ENCODE measurements at places on chromosomes 5 and 9.

- no peak for DNase-seq
Measured at GRCh38 chr5:66880401-66880800, 284.2 kb downstream of the MAST4 start.

- DNase-seq, result no peak
Measured at GRCh38 chr5:172800088-172800551, 29.1 kb upstream of the DUSP1 start.

GRCh38 chr5:568061-568781 is 43.9 kb upstream of the CEP72 start:
- DNase-seq, result no peak

DNA sequence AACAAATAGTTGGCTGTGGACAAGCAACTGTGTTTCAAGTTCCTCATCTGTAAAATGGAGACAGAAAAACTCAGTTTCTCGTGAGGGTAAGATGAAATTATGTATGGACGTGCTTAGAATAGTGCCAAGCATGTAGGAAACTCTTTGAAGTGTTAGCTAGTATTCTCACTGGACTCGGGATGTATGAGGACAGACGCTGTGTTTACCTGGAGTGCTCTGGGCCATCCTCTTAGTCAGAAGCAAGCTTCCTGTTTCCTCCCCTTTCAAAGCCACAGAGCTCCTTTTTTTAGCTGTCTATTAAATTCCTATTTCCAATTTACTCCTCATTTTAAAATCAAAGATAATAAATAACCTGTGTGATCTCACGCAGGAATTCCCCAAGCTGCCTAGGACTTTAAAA is 23.8 kb upstream of the IQGAP2 start:
- DNase-seq, result no peak

DNA sequence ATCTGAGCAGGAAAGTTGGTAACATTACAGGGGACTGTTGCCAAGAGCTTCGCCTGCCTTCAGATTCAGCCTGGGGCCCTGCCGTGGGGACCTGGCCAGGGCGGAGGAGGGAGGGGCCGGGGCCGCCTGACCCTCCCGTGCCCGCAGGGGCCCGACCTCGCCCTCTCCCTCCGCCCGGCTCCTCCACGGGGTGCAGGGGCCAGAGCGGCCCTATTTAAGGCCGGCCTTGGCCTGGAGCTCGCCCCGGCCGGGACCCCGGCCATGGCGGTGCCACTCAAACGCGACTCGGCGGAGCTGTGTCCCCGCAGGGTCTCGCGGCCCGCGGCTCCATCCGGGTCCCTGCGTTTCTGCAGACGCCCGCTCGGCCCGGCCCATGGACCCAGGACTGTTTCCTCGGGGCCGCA is 757 bp downstream of the TMEM250 start:
- DNase-seq, result no peak

DNA sequence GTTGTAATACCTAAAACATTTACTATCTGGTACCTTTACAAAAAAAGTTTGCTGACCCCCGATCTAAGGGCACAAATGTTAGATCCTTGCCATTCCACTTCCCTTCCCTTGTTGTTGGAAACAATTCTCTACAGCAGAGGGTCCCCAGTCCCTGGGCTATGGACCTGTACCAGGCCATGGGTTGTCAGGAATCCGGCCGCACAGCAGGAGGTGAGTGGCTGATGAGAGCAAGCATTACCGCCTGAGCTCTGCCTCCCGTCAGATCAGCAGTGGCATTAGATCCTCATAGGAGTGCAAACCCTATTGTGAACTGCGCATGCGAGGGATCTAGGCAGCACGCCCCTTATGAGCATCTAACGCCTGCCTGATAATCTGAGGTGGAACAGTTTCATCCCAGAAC is 248.5 kb downstream of the AP3B1 start:
- DNase-seq, result no peak

DNA sequence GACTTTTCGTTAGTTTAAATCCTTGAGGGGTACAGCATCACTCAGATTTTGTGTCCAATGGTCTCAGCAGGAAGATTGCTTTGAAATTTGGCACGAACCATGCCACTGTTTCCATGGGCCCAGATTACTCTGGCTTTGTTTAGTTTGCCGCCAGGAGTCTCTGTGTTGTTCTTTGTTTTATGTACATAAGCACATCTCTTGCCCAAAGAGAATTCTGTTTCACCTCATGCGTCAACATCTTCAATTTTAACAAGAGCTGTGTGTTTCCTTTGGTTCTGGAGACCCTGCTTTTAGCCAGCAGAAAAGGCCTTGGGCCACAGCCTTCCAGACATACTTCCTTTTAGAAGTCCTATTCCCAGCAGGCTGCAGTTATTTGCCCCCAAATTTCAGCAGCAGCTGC is 62.4 kb downstream of the TNPO1 start:
- no peak for DNase-seq

DNA sequence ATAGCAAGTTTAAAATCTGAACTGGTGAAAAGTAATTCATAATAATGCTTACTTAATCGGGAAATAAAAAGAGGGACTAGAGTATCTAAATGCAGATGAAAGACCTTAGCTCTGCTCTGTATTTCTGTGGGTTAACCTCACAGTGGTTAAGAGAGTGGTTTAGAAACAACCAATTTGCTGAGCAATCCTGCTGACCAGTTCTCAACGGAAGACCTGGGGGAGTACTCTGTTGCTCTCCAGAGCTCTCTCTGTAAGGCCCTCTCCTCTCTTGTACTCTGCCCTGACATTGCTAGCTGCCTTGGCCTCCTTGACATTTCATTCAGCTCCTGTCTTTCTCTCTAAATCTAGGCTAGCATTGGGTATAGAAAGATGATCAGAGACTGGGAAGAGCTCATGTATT is 1186.6 kb upstream of the SEMA6A start:
- DNase-seq, result no peak

- DNase-seq, result no peak
Measured at GRCh38 chr5:141513627-141514329, 24.9 kb downstream of the PCDHGC5 start.

DNA sequence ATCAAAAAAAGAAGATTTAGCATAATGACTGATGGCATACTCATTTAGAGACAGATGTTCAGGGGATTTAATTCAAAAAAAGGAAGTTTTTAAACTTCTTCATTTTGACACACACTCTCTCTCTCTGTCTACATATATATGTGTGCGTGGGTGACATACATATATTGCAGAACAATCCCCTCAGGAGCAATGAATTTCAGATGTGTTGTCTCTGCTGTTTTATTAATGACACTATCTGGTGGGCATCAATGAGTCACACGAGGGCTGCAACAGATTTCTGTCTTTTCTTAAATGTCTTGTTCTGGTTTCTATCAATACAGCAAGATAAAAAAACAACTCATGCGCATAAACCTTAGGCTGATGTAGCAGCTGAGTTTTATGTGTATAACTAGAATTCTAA is 123.5 kb upstream of the SLCO6A1 start:
- no peak for DNase-seq

DNA sequence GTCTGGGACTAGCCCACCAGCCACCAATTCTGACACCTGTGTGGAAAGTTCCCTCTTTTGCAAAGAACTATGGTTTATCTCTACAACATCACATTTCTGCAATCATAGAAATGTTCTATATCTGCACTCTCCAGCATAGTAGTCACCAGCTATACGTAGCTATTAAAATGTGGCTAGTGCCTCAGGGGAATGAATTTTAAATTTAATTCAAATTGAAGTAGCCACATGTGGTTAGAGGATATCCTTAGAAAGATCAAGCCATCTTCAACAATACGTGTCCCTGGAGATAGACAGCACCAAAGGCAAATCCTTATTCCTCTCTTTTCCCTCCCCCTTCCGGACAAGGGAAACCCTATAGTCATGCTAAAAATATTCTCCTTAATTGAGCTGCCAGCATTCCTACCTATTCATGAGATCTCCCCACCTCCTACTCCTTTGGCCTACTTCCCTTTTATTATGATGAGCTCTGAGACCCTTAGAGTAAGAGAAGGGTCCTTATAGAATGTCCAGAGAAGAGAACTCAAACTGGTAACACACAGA is 11.1 kb downstream of the LCP2 start:
- DNase-seq, result no peak

- DNase-seq, result no peak
Measured at GRCh38 chr5:36934740-36935356, 58.3 kb downstream of the NIPBL start.

- no peak for DNase-seq
Measured at GRCh38 chr5:139709582-139710318, 61.6 kb downstream of the CXXC5 start.

DNA sequence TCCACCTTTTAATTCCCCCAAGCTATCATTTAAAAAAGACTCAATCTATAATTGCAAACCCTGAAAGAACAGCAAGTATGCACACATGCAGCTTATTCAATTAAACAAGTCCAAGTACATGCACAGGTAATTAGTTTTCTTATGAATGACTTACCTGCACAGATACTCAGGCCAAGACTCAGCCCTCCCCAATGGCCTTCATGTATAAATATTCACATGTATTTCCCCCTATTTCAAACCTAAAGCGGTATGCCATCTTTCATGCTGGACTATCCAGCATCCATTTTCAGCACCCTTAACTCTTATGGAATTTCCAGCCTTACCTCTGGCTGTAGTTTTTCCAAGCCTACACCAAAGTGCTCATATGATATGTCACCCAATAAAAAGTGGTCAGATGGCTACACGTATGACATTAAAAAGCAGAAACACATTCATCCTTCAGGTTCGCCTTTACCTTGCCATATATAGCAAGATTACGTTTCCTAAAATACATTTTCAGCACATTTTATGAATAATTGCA is 205.5 kb downstream of the MEF2C start:
- DNase-seq, result no peak

Measured in NCI-H524 treated with DMSO at 0.1 percent for 48 hours (cell line).